Stimulated activated CD8-positive, alpha-beta memory T cell treated with anti-CD3 and anti-CD28 coated beads, Interleukin-12 subunit alpha, Interleukin-12 subunit beta, amount 100 ng/mL, for 4 hours (primary cell): ENCODE measurements at places on chromosomes 5 and 9.

DNA sequence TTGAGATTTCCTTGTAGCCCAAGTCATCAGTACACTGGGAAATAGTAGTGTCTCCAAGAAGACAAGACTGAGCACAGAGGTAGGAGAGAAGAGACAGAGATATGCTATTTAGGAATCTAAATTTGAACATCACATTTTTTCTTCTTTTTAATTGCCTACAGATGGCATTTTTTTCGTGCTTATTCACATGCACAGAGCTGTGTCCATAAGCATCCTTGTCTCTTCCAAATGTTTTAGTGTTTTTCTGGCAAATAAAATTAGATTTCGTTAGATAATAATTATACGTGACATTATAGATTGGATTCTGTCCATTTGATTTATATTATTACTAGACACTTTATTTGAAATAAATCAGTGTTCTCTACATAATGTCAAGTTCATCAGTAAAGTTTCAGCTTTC lies 80.9 kb downstream of the PRR16 start:
- DNase-seq: no peak

- no peak for DNase-seq
Observed at GRCh38 chr9:32587901-32588300, 14.9 kb upstream of the NDUFB6 start.

DNA sequence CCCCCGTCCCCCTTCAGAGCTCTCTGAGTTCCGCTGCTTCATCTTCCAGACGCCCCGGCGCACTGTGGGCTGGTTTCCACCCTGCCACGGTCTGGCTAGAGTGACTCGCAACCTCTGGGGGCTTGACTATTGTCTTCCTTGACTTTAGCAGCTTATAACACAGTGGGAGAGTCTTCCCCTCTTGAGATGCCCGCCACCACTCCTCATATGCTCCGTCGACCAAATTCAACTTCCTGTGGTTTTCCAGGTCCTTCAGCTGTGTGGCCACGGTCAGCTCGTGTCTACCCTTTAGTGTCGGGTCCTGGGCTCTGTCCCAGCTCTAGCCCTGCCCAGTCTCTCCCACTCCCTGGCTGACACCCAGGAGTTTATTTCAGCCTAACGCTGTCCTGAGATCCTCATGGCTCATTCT lies 28.2 kb upstream of the NCS1 start:
- no peak for DNase-seq

GRCh38 chr9:123784518-123784917 lies 145.4 kb downstream of the DENND1A start:
- DNase-seq: no peak

DNA sequence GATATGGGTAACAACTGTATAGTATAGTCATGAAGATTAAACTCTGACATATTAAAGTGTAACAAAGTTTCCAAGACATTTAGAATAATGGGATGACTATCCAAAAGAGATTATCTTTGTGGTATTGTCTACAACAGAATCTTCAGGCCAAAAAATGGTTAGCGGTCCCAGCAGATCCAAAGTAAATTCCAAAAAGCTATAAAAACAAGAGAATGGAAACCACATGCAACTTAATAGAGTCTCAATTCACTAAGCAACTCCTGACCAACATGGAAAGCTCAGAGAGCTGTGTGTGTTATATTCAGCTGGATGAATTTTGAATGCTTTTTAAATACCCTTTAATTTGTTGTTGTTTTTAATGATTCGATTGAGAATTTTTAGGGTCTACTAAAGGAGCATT lies 688.2 kb downstream of the CETN3 start:
- no peak for DNase-seq

GRCh38 chr5:149931992-149932436 lies 12.6 kb downstream of the PDE6A start:
- no peak for DNase-seq

GRCh38 chr9:31683116-31683515 lies 701.3 kb upstream of the ACO1 start:
- no peak for DNase-seq

DNA sequence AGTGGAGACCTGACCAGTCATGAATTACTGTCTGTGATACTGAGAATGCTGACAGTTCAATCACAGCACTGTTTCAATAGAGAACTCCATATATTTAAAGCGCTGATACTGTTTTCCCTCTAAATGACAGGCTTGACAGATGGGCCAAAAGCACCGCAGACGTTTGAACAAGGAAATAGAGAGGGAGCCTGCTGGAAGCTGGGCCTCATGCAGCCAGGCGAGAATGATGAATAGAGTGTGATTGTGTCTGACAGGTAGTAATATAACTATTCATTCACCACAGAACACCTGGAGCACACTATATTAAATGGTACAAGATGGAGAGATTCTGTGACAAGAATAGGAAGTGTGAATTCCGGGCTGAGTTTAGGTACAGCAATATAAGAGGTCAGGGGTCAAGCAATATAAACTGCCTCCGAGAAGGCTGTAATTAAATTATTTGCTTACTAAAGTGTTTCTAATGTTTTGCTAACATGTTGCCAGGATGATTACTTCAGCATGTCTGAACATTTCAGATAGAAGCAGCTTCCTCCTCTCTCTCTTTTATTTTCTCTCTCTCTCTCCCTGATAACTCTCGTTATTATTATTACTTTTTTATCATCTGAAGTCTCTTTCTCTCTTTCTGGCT lies 297.7 kb downstream of the CSNK1G3 start:
- no peak for DNase-seq

- no peak for DNase-seq
Observed at GRCh38 chr9:92807757-92808725, 43.4 kb upstream of the BICD2 start.

DNA sequence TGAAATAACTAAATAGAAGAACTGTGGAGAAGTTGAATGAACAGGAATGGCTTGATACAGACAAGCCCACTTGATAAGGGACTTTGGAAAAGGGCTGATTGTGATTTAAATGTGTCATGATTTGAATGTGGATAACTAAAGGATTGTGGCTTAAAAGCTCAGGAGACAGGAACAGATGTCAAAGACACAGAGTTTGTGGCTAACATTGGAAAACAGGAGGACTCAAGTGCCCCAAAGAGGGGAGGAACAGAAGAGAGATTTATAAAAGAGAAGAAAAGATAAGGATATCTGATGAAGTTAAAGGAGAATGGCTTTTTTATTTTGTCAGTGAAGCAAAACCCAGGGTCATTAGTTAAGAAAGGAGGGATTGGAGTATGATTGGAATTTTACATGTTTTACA lies 124.2 kb upstream of the TRPM3 start:
- DNase-seq: no peak

DNA sequence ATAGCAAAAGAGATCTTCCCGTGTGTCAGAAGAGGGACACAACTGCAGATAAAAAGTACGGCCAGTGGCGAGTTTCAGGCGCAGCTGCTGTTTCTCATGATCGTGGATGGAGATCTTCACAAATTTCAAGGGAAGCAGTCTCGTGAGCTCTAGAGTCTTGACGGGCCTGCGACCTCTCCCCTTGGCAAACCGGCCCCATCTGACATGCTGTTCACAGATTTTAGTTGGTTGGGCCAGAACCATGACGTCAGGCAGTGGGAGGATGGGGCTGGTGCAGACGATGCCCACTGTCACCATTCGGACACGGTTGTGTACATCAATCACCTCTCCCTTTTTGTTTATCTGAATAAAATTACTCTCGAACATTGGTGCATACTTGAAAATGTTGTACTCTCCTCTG lies 396 bp downstream of the GARIN3 start:
- DNase-seq: no peak

- no peak for DNase-seq
Observed at GRCh38 chr9:115085773-115086377, 32.1 kb downstream of the TNC start.
